Stimulated activated CD4-positive, alpha-beta T cell treated with anti-CD3 and anti-CD28 coated beads, Interleukin-1b, Interleukin-23, amount 100 ng/mL, for 1 hour (primary cell): ENCODE measurements at places on chromosomes 2 and 18.

DNA sequence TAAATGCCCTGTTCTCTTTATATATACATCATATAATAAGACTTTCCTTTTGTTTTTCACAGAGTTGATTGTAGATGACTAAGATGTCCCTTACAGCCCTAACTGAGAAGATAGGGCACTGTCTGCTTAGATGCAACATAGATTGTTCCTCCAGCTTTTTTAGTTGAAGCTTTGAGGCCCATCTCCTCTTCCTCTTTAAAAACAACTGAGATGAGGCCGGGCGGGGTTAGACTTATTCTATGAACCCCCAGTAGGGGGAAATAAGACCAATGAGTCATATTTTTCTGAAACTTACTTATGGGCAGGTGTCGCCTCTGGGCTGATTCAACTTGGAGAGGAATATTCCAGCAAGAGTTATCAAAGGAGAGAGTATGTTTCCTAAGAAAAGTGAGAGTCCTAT, 84.6 kb downstream of the FBXO15 start:
- no peak for DNase-seq

DNA sequence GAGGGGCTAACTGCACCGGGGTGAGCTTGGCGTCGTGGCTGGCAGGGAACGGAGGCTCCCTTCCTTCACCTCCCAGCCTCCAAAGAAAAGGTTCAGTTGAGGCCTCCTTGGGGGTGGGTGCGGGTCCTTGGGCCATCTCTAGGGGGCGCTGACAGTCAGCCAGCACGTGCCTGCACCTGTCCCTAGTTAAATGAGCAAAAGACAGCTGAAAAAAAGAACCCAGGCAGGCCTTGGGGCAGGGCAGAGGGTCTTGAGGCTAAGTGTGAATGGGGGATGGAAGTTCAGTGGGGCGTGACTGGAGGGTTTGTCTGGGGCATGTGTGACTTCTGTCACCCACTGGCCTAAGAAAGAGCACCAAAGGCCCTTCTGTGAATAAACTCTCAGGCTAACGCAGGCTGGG, 56.4 kb downstream of the ZFP36L2 start:
- DNase-seq = peak; percentile 46

- no peak for DNase-seq
Measured at GRCh38 chr2:23617811-23618215, 232.8 kb downstream of the KLHL29 start.

DNA sequence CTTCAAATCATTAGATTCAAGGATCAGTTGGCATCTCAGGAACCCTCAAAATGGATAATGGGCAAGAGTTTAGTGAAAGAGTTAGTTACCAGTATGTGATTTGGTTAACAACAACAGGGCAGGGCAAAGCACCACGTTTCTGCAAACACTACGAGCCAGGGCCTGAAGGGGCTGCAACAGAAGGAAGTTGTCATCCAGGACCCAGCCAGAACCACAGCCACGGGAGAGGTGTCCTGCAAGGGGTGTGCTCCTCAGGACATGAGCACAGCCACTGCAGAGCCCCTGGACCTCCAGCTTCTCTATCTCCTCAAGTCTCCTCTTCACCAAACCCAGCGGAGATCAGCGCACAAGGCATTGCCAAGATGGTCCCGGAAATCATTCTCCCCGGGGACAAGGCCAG, 173.3 kb upstream of the PIEZO2 start:
- no peak for DNase-seq

DNA sequence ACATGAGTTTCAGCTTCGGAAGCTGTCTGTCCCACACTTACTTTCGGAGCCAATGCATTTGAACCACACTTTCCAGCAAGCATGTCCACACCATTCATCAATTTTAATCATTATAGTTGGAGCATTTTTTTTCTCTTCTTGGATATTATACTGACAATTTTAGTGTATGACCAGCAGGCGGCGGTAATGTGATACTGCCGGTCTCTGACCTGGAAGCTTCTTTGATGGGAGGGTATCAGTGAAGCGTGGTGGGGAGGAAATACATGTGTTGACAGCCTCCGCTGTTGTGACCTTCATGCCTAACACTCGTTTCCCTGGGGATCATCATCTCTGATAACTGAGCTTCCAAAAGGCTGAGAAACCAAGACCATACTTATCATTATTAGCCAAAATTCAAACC, 231.7 kb downstream of the GBX2 start:
- DNase-seq = no peak

DNA sequence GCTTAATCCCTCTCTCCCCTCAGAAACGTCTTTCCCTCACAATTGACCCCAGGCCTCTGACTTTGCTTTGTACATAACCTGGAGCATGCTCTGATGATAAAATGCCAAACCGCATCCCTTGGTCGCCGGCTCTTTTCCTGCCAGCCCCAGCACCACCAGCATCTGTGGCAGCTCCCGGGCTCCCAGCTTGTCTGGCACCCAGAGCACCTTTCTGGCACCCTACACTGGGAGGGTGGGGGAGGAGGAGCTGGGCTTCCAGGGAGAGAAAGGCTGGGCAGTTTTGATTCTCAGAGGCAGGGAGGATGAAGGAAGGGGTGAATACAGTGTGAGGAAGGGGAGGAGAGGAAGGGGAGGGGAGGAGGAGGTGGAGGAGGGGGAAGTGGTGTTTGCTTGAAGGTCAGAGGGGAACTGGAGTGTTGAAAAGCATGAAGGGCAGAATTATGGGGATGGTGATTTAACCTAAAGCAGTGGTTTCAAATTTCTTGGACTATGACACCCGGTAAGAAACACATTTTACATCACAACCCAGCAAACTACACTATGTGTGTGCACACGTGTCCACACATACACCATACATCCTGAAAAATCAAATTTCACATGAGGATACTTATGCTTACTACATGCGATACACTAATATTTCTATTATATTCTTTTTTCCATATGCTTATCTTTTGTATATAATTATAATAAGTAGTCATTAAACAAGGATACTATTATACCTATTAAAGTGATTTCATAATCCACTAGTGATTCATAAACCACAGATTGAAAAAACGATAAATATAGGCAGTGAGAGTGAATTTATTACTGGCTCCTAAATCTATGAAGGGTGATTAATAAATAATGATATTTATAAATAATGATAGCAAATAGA, 30.0 kb upstream of the IGFBP2 start:
- DNase-seq = no peak

- no peak for DNase-seq
Measured at GRCh38 chr2:145079641-145080040, 559.7 kb upstream of the ZEB2 start.

DNA sequence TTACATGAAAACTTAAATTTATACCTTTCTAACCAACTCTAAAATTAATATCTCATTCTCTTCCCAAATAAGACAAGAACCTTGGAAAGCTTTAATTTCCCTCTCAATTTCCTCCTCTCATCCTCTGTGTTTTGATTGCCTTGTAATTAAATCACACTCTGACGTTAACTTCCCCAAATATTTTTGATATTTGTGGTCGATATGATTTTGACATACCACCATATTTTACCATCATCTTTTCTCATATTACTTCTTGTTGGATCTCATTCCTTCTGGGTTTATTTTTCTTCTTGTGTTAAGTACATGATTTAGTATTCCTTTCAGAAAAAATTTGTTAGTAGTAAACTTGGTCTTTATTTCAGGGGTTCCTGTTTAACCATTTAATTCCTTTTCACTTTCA, 69.6 kb downstream of the RDH14 start:
- DNase-seq = no peak

DNA sequence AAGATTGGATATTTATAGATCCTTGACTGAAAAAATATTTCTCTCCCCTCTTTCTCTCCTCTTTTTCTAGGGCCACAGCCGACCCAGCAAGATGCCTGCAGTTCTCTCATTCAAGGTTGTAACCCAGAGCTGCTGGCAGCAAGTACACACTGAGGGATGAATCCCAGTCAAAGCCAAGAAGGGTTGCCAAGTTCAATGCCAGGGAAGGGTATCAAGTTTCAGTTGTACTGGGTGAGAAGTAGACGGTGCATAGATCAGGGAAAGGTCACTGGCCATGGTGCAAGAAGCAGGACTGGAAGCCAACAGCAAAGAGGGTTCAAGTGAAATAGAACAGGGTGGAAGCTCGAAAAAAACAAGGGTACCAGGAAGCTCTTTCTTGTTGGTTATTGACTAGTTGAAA, 170.2 kb downstream of the NRP2 start:
- no peak for DNase-seq

DNA sequence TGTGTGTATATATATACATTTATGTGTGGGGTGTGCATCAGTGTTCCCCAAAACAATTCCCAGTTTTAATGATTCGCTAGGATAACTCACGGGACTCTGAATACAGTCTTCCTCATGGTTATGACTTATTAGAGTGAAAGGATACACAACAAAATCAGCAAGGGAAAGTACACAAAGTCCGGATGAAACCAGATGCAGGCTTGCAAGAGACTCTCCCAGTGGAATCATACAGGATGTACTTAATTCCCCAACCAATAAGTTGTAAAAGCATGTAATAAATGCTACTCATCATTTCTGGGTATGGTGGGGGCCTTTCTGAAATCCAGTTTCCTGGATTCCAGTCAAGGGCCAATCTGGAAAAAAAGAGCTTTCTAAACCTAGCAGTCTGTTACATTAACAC, 654.1 kb upstream of the SYT4 start:
- no peak for DNase-seq

GRCh38 chr2:119699016-119699606, 20.1 kb downstream of the TMEM177 start:
- no peak for DNase-seq

GRCh38 chr18:35190948-35191697, 49.7 kb upstream of the ZNF397 start:
- no peak for DNase-seq

- no peak for DNase-seq
Measured at GRCh38 chr18:10475654-10476291, 21.3 kb downstream of the APCDD1 start.

GRCh38 chr2:115484983-115485382, 1042.5 kb downstream of the DPP10 start:
- no peak for DNase-seq

GRCh38 chr2:229665158-229665557, 49.2 kb downstream of the DNER start:
- no peak for DNase-seq

- no peak for DNase-seq
Measured at GRCh38 chr2:9356261-9356660, 67.1 kb downstream of the ITGB1BP1 start.

GRCh38 chr2:120715353-120715752, 20.3 kb upstream of the GLI2 start:
- no peak for DNase-seq

GRCh38 chr2:209556354-209556961, 132.6 kb downstream of the MAP2 start:
- DNase-seq = no peak

DNA sequence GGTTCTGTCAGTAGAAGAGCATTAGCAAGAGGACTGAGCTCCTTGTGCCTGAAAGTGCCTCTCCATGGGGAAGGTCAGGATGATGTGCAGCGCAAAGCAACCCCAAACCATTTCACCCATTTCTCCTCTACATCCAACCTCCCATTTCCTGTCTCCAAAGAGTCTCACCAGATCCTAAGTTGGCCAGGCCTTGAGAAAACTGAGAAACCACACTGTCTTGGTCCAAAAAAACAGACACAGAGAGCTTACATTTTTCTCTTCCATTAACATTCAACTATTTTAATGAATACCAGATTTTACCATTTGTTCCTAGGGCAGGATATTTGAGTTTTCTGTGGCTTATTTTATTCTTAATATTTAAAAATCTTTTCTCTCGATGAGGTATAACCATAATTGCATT, 195.0 kb downstream of the EPHA4 start:
- no peak for DNase-seq

GRCh38 chr2:232789082-232789481, 12.7 kb upstream of the KCNJ13 start:
- no peak for DNase-seq

DNA sequence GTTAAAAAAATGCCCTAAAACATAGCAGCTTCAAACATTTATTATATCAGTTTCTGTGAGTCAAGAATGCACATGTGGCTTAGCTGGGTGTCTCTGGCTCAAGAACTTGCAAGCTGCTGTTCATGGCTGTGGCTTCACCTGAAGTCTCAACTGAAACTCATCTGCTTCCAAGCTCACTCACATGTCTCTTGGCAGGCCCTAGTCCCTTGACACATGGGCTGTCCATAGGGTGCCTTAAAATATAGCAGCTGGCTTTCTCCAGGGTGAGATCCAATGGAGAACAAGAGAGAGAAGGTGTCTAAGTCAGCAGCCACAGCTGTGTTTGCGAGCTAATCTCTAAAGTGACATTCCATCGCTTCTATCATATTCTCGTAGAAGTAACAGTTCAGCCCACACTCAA, 152.8 kb downstream of the DSEL start:
- DNase-seq = no peak

DNA sequence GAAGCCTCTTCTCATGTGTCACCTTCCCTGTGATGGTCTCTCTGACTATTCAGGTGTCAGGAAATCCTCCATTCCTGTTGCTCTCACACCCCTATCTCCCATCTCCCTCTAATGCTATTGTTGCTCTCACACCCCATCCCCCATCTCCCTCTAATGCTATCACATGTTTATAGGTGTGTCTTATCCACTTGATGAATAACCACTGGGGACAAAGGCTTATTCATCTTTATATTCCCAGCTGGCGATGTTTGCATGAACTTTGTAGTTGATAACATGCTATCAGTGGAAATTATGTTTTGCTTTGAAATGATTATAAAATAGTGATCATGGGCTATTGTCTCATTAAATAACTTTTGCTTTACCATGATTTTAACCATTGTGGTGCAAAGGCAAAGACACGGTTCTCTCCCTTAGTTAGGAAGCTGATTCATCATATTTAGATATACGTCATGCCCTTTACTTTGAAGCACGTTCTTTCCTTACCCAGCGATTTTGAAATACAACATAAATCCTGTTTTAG, 220.5 kb downstream of the PMAIP1 start:
- DNase-seq = no peak

DNA sequence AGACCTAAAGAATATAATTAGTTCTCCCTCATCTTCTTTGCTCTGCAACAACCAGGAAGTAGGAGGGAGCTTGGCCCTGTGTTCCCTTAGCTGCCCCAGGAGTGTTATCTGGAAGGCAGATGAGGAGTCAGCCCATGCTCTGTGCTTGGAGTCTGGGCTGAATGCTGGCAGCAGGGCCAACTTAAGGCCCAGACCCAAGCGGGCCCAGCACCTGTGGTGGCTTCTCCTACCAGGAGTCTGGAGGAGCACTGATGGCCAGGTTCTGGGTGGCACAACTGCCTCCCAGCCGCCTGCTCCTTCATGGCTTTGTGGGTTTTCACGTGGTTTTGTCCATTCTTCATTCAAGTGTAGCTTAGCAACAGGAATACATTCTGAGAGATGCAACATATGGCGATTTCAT, 1910.7 kb upstream of the LRRTM1 start:
- no peak for DNase-seq

- no peak for DNase-seq
Measured at GRCh38 chr2:86224645-86225355, 25.5 kb downstream of the MRPL35 start.

DNA sequence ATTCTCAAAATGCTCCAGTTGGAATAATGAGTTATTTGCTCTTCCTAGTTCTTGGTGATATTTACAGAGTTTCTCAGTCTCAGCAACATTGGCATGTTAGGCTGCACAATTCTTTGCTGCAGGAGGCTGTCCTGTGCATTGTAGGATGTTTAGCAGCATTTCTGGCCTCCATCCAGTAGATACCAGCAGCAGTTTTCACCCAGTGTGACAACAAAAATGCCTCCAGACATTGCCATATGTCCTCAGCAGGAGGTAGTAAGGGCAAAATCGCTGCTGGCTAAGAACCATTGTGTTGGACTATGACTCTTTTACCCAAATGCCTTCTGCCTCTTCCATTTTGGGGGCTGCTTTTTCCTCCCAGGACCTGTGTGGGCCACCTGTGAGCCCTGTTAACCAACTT, 50.4 kb downstream of the PAX8 start:
- no peak for DNase-seq

- DNase-seq = no peak
Measured at GRCh38 chr2:841036-841435, 109.6 kb upstream of the SNTG2 start.
